Esophagus (tissue), 2 donors: ENCODE measurements at places on chromosomes 5 and 9. TPM values are rescaled to one million over a fixed set of nuclear protein-coding genes. Genes with fewer than 3 reads are reported as not detected.

The PGGT1B gene
- polyA plus RNA-seq: 5.9 TPM

The LCN15 gene
- polyA plus RNA-seq: not detected

The PCSK5 gene
- polyA plus RNA-seq: 6.1 TPM

The HK3 gene
- polyA plus RNA-seq: 1.6 TPM

The MSX2 gene
- 0.55 TPM for polyA plus RNA-seq

The LOX gene
- polyA plus RNA-seq: 1.2 TPM

The NTRK2 gene
- polyA plus RNA-seq: 3.6 TPM

The LHX2 gene
- polyA plus RNA-seq: not detected

The PDGFRB gene
- 9.6 TPM for polyA plus RNA-seq

The NPR2 gene
- 5.1 TPM for polyA plus RNA-seq

The LPAR1 gene
- 5.0 TPM for polyA plus RNA-seq

The STOML2 gene
- polyA plus RNA-seq: 32.9 TPM

The MLANA gene
- polyA plus RNA-seq: not detected

The FOXD4L4 gene
- 0.02 TPM for polyA plus RNA-seq

The CTSV gene
- 137 TPM for polyA plus RNA-seq

The FAM114A2 gene
- 6.2 TPM for polyA plus RNA-seq

The LECT2 gene
- polyA plus RNA-seq: not detected

The NME5 gene
- 0.90 TPM for polyA plus RNA-seq

The SLC6A19 gene
- not detected for polyA plus RNA-seq

The SGTB gene
- polyA plus RNA-seq: 0.73 TPM

The IFNA21 gene
- polyA plus RNA-seq: not detected

The PCDHA8 gene
- 0.01 TPM for polyA plus RNA-seq

The WNT8A gene
- polyA plus RNA-seq: not detected

The SLC2A8 gene
- polyA plus RNA-seq: 10.3 TPM

The SLC9A3 gene
- polyA plus RNA-seq: 1.9 TPM

The FCN2 gene
- 0.04 TPM for polyA plus RNA-seq

The CD180 gene
- polyA plus RNA-seq: 0.12 TPM

The OTULINL gene
- polyA plus RNA-seq: 0.45 TPM

The CENPH gene
- 8.4 TPM for polyA plus RNA-seq

The PRLR gene
- 0.20 TPM for polyA plus RNA-seq

The IL9 gene
- not detected for polyA plus RNA-seq

The NRG2 gene
- 1.7 TPM for polyA plus RNA-seq

The SLC45A2 gene
- polyA plus RNA-seq: not detected
